ENCODE measurements at places on chromosomes 12 and 14. TPM values are rescaled to one million over a fixed set of nuclear protein-coding genes. Genes with fewer than 3 reads are reported as not detected.

DNA sequence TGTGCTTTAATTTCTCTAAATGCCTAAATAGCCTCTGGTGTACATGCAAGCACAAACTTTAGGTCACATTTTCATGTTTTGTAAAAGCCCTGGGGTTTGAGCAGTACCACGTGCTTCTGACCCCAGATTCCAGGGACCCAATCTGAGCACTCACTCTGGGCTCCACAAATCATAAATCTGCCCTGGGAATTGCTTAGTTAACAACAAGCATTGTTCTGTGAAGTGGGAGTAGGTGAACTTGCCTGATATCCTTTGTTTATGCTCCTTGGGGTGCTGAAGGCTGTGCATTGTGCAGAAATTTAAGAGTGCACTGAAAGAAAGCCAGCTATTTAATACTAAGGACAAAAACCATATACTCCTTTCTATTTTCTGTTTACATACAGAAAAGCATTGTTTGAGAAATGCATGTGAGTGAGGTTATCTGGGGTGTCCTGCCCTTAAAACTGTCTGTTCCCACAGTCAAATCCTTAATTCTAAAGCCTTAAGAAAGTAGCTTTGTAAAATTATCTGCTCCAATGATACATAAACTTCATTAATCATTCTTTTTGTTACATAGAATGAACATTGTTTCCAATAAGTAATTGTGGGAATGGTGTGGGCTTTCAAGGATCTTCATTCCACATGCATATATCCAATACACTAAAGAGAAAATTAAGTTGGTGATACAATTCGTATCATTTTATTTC is 258.6 kb upstream of the NPAS3 start:
- DNase-seq, result no peak

GRCh38 chr14:81005540-81006228 is 50.3 kb downstream of the TSHR start:
- DNase-seq, result no peak

DNA sequence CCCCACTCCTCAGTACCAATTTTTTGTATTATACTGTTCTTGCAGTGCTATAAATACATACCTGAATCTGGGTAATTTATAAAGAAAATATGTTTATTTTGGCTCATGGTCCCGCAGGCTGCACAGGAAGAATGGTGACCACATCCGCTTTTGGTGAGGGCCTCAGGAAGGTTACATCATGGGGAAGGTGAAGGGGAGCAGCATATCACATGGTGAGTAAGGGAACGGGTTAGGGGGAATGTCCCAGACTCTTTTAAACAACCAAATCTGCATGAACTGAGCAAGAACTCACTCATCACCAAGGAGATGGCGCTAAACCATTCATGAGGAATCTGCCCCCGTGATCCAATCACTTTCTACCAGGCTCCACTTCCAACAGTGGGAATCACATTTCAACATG is 40.0 kb downstream of the OSBPL8 start:
- DNase-seq, result no peak

GRCh38 chr12:91326058-91327027 is 143.7 kb upstream of the DCN start:
- DNase-seq, result no peak

- DNase-seq, result no peak
These were observed 70.7 kb downstream of the SRRM4 start for GRCh38 chr12:119052001-119052400.

GRCh38 chr12:75943730-75944096 is 87.9 kb downstream of the PHLDA1 start:
- DNase-seq, result no peak

GRCh38 chr12:23533265-23533664 is 416.2 kb downstream of the SOX5 start:
- no peak for DNase-seq

- no peak for DNase-seq
These were observed 3.9 kb downstream of the GLTP start for GRCh38 chr12:109876406-109876805.

SLC8A3 gene
- total RNA-seq, result 9.8 TPM

ALDH1L2 gene
- total RNA-seq, result 47.4 TPM

All from glutamatergic neuron (in vitro differentiated cells).